Stimulated activated CD4-positive, alpha-beta T cell treated with anti-CD3 and anti-CD28 coated beads, Interleukin-15, amount 100 ng/mL, for 1 hour (primary cell): ENCODE measurements at places on chromosomes 5 and 9.

DNA sequence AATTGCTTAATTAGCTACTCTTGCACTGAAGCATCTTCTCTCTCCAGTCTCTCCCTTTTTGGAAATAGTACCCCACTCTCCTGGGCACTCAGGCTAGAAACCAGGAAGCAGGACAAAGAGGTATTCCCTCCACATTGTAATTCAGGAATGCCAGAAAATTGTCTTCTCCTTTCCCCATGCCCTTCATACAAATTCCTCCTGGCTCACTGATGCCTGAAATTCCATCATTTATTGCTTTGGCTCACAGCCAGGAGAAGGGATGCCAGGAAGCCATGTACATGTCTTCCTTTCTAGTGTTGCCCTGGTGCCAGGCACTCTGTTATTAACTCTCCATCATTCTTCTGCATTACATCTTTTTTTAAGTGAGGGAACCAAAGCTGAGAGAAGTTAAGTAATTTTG lies 716.5 kb upstream of the C9orf72 start:
- no peak for DNase-seq

- no peak for DNase-seq
Observed at GRCh38 chr5:148259288-148259687, 9.3 kb upstream of the SPINK13 start.

GRCh38 chr5:24681106-24681505 lies 36.3 kb upstream of the CDH10 start:
- no peak for DNase-seq

DNA sequence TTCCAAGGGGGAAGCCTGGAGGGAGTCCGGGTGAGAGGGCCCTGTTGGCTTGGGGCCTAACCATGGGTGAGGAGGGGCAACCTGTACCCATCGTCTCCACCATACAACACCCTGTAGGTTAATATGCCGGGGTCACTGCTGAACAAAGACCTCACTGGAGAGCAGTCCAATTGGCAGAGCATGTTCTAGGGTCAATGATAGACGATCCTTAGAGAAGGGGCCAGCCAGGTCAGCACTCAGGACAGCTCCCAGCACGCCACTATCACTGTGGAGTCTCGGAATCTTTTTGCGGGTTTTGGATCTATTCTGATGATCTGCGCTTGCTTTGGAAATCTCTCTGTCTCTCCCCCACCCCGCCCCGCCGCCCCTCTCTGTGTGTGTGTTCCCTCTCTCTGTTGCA lies 218.4 kb upstream of the MVB12B start:
- DNase-seq = no peak

- no peak for DNase-seq
Observed at GRCh38 chr5:124741711-124742496, 4.5 kb downstream of the ZNF608 start.

GRCh38 chr5:36734422-36734821 lies 128.0 kb downstream of the SLC1A3 start:
- no peak for DNase-seq
